AG04450 (cell line): ENCODE measurements at places on chromosomes 13 and 19.

GRCh38 chr13:74867460-74867859 is 614.5 kb downstream of the TBC1D4 start:
- DNase-seq = no peak

- DNase-seq = no peak
Observed at GRCh38 chr13:92054389-92054788, 656.0 kb downstream of the GPC5 start.

GRCh38 chr13:45859705-45860104 is 8.2 kb upstream of the SIAH3 start:
- DNase-seq = no peak

- peak; percentile 38 for DNase-seq
Observed at GRCh38 chr19:40147693-40148347, 43.4 kb upstream of the MAP3K10 start.

DNA sequence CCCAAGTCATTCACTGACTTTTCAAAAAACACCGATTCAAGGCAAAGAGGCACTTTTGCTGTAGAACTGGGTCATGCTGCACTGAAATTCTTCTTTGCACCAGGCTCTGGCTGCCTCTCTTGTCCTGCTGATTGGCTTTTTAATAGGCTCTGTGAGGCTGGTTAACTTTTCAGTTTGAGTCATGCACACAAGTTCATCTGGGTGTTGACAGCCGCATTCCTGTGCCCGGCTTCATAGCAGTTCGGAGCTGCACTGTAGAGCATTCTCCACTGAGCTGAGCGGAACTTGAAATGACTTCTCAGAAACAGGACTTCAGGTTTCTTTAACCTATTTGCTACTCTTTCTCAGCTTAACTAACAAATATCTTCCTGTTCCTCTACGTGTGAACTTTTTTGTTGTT is 978.3 kb downstream of the UQCRFS1 start:
- DNase-seq = no peak

DNA sequence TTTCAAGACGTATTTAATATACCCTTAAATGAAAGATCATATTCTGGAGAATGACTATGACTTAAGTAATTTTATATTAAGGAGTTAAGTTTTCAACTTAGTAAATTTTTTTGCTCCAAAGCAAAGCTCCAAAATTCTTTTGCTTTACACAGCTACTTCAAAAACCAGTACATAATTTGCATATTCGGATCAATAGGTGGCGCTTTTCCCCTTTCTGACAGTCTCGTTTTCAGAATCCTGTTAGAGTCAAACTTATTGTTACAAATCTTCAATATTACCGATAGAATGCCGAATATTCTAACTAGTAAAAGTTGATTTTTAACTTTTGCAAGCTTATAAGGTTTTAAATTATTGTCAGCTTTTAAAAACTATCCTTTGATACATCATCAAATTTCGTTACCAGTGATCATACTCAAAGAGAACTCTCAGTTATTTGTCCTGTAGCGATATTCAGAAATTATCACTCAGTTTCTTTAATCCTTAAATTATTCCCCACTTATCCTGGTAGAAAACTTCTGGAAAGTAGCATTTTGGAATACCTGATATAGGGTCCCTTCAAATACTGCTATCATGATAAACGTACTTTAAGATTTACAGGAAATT is 852.7 kb upstream of the KLHL1 start:
- DNase-seq = no peak

GRCh38 chr13:46617885-46618284 is 64.9 kb downstream of the LRCH1 start:
- no peak for DNase-seq

DNA sequence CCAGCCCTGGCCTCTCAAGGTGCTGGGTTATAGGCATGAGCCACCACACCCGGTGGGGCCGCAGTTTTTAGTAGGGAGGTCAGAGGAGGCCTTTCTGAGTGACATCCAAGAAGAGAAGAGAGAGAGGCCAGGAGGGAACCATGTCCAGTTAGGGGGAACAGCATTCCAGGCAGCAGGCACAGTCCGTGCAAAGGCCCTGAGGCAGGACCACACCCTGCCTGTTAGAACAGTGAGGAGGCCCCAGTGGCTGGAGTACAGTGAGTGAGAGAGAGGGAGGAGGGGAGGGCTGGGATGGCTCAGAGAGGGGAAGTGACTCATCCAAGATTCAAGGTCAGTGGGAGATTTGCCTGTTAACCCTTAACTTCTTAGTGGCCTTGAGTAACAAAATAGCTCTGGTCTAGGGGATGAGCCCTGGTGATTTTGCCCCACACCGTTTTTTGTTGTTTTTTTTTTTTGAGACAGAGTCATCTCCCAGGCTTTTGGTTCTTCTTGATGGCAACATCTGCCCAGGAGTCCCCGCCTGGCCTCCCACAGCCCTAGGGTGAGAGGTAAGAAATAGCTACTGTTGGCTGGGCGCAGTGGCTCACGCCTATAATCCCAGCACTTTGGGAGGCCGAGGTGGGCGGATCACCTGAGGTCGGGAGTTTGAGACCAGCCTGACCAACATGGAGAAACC is 2.7 kb upstream of the PLIN3 start:
- DNase-seq = peak; percentile 66

- DNase-seq = no peak
Observed at GRCh38 chr13:25733696-25734435, 317.9 kb downstream of the SHISA2 start.

- DNase-seq = no peak
Observed at GRCh38 chr19:21256722-21257121, 72.5 kb downstream of the ZNF708 start.

- DNase-seq = no peak
Observed at GRCh38 chr19:31415322-31415721, 66.1 kb upstream of the TSHZ3 start.

DNA sequence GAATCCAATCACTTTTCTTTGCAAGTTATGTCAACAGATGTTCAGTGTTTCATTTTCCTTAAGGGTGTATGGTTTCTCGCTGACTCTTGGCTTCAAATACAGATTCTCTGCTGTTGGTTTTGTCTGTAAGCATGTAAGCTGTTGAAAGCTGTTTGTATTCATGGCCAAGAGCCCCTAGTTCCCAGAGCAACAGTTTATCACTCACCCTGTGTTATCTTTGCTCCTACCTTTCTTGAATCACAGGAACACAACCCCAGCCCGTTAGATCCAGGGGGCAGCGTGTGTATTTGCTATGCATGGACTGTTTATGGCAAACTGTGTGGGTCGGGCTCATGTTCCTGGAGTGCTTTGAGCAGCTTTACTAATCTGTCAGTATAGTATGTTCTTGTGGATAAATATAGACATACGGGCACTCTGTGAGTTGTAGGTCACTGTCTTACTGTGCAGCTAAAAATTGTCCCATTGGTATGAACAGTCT is 28.9 kb downstream of the FRY start:
- DNase-seq = no peak

DNA sequence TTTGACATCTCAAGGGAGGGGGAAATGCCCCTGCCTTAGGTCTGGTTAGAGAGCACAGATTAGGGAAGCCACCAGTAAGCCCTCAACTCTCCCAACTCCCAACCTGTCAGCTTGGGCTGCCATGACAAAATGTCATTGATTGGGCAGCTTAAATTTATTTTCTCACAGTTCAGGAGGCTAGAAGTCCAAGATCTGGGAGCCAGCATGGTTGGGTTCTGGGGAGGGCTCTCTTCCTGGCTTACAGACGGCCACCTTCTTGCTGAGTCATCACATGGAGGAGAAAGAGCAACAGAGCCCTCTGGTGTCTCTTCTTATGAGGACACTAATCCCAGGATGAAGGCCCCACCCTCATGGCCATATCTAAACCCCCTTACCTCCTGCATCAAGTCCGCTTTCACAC is 24.2 kb downstream of the C19orf12 start:
- no peak for DNase-seq

GRCh38 chr19:31626941-31627340 is 277.7 kb upstream of the TSHZ3 start:
- DNase-seq = no peak

DNA sequence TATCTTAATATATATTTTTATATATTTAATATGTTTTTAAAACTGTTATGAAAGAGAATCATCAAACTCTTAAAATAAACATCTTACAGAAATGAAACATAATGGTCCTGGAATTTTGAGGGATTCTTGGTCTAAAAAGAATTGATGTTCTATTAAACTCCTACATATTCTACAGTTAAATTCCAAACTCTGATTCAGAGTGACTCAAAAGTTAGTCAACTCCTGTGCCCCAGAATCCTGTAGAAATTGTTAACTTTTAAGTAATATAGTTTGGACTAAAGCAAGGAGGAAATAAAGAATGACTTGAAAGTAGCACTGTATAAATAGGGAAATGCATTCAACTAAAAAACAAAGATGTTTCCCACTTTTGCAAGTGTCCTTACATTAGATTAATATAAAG is 47.7 kb downstream of the FNDC3A start:
- peak; percentile 32 for DNase-seq

DNA sequence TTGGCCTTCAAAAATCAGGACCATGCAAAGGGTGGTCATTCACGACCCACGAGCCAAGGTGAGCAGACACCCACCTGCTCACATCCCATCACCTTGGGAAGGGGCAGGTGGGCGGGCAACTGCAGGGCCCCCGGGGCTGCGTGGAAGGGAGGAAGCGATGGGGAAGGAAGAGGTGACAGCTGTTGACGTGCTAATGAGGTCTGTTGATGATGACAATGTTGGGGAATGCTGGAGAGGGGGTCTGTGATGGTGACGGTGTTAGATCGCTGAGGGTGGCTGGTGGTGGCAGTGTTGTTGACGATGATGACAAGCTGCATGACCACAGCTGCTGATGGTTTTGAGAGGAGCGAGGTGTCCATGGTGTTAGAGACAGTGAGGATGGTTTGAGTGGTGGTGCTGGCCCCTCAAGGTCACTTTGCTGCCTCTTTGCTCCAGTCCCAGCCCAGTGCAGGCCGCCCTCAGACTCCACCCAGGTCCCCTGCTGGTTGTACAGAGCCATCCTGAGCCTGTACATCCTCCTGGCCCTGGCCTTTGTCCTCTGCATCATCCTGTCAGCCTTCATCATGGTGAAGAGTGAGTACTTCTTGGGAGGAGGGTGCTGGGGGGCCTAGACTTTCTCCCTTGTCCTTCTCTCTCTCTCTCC is 900 bp downstream of the MCEMP1 start:
- no peak for DNase-seq

DNA sequence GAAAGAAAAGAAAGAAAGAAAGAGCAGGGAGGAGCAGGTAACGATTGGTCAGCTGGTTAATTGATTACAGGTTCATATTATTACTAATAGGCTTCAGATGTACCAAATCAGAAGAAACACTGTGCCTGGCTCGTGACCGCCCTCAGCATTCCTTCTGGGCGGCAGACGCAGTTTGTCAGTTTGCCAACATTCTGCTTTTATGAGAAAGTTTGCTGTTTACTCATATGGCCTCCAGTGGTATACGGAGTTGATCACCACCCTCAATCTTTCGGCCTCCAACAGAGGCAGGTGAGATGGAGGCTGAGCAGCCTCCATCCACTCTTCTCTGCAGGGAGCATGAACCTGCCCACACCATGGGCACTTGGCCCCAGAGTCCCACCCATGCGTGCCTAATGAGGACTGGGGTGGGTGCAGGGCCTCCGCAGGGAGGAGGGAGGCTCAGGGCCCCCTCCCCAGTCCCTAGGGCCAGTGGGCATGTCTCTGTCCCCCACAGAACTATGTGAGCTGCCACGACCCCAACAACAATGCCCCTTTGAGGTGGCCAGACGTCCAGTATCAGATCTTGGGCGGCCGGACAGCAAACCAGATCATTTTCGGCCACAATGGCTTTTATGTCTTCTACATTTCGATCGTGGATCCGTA is 8.8 kb downstream of the PRR22 start:
- no peak for DNase-seq

- no peak for DNase-seq
Observed at GRCh38 chr19:17114414-17114831, 38.8 kb downstream of the MYO9B start.

GRCh38 chr19:42121656-42122069 is 10.6 kb downstream of the POU2F2 start:
- DNase-seq = peak; percentile 49

- no peak for DNase-seq
Observed at GRCh38 chr19:42419309-42419708, 7.9 kb downstream of the LIPE start.

- no peak for DNase-seq
Observed at GRCh38 chr19:51784109-51784785, 10.7 kb upstream of the FPR3 start.

DNA sequence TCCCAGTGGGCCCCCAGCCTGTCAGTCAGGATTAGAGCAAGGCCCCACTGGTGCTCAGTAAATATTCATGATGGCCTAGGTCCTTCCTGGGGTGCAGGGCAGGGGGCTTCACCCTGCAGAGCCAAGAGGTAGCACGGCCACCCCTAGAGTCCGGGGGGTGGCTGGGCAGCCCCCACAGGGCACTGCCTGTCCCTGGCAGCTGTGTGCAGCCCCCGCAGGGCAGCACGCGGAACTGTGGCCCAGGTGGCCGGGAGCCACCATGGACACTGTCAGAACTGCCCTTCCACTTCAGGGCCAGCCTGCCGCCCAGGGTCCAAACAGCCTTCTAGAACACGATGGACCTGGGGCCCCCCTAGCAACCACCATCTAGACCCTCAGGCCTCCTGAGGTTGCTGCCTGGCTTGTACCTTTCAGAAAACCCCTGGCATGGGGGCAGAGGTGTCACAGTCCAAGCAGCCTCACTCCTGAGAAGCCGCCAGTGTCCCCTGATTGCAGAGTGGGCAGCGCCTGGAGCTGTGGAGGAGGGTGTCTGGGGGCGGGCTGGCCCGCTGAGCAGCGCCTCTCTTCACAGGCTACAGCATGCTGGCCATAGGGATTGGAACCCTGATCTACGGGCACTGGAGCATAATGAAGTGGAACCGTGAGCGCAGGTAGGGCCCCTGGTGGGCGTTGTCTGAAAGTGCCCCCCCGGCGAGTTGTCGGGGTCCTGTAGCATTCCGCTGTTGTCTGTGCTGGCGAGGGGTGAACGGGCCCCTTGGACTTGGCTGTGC is 2.9 kb upstream of the YJEFN3 start:
- no peak for DNase-seq

DNA sequence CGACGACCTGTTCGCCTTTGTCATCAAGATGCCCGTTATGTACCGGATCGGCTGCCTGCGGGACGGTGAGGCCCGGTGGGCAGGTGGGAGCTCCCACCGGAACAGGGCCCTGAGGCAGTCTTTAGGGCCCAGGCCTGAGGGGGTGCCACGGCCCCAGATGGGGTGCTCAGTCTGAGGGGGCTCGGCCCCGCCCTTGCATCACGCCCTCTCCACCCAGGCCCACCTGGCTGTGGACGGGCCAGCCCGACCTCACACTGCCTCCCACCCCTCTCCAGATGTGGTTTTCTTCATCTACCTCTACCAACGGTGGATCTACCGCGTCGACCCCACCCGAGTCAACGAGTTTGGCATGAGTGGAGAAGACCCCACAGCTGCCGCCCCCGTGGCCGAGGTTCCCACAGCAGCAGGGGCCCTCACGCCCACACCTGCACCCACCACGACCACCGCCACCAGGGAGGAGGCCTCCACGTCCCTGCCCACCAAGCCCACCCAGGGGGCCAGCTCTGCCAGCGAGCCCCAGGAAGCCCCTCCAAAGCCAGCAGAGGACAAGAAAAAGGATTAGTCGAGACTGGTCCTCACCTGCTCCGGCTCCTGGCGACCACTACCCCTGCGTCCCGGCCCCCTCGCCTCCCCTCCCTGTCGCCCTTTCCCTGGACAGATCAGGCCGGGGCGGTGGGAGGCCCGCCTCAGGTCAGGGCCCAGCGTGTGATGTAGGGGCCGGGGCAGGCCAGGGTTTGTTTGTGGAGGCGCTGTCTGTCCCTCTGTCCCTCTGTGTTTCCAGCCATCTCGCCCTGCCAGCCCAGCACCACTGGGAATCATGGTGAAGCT is 8.7 kb upstream of the RELB start:
- DNase-seq = no peak
